T-helper 2 cell treated with Interferon-gamma antibody and Interleukin-4, amounts not matched to agents 5 μg/mL and 100 μg/mL, for 36 hours (primary cell): ENCODE measurements at places on chromosomes 4 and X.

DNA sequence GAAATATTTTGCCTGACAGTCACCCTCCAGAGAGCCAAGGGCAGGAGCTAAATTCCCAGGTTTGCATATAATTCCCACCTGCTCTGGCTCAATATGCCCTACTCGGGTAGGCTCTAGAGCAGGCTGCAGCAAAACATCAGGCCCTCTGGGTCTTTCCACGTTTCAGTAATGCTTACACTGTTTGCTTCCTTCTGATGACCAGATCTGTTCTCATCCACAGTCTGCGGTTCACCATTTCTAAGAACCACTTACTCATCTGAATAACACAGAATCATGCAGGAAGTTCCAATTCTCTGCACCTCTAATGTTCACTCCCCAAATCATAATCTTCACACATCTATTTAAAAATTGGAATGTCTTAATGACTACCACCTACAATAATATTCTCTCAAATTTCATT lies 141.4 kb downstream of the PPP3CA start:
- peak; percentile 61 for DNase-seq

GRCh38 chrX:53682885-53683555 lies 3.5 kb downstream of the HUWE1 start:
- peak; percentile 21 for DNase-seq

DNA sequence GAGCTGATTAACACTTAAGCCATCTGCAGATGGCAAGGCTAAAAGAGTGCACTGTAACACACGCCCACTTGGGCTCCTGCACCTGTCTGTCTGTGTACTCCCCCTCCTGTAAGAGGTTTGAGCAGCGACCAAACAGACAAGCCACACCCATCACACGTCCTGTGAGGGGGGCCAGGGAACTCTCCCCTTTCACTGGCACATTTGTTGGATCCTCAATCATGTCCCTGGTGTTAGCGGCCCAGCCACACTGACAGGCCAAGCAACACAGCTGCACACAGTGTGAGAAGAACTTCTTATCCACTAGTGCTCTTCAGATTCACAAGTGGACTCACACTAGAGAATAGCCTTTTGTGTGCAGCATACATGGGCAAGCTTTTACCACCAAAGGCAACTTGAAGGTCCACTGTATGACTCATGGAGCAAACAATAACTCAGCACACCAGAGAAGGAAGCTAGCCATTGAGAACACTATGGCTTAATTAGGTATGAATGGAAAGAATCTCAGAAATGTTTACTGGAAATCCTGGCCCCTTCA lies 29.1 kb upstream of the UTP14A start:
- no peak for DNase-seq

DNA sequence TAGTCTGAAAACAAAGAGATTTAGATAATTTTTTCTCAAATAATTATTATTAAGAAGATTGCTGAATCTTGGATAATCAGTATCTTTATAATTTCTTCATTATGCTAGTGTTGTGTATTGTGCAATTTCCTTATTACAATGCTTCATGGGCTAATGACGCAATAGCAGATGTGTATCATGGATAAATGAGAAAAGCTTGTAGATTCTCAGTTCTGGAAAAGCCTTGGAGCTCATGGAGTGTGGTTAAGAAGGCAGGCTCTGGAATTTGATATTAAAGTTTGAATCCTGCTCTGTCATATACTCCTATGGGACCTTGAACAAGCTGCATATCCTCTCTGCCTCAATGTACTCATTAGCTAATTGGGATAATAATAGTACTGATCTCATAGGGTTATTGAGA lies 18.9 kb upstream of the CXCL8 start:
- no peak for DNase-seq

DNA sequence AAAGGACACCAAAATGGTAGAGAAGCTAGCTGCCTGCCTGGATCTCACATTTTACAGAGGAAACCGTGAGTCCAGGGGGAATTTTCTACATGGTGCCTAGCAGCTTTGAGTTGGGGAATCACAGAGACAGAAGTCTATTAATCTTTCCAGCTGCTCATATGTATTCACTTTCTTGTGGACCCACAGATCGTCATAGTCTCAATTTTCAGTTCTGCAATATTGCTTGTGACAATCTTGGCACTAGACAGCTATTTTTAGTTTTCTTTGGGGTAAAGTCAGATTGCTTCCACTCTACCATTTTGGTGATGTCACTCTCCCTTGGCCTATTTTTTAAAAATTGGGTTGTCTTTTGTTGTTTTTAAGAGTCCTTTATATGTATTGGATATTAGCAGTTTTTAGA lies 233.4 kb upstream of the STK26 start:
- DNase-seq: no peak

DNA sequence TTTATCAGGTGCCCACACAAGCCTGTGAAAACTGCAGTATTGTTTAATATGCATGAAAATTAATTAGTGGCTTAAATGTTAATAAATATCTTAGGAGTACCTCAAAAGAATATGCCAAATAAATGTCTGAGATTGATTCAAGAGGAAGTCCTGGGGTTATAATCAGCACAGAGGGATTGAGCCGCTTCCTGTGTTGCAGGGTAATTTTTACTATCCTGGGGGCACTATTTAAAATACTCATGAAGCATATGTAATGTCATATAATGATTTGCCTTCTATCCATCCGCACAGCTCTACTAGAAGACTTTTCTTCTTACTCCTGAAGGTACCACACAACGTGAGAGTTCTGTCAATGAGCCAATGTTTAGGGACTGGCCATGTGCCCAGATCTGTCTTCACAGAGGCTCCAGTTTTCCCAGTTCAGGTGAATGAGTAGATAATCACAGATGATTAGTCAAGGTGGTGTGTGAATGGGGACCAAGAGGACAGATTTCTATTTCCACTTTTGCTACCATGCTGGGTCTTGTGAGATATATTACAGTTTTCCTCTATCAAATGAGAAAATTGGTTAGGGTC lies 233.3 kb downstream of the USP46 start:
- no peak for DNase-seq

DNA sequence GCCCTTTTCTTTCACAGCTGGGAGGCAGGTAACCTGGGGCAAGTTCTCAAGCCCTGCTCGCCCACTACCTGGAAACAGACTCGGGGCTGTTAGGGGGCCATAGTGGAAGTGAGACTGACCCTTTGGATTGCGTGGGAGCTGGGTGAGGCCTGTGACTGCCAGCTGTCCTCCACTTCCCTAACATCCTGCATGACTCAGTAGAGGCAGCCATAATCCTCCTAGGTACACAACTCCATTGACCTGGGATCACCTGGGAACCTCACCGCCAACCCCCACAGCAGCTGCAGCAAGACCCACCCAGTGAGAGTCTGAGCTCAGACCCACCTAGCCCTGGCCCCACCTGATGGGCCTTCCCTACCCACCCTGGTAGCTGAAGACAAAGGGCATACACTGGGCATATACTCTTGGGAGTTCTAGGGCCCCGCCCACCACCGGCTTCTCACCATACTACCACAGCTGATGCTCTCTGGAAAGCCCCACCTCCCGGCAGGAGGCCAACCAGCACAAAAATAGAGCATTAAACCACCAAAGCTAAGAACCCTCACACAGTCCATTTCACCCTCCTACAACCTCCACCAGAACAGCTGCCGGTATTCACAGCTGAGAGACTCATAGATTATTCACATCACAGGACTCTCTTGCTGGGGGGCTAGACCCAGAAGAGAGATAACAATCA lies 61.1 kb upstream of the DCTD start:
- peak; percentile 21 for DNase-seq

GRCh38 chr4:127421437-127421836 lies 211.3 kb upstream of the INTU start:
- DNase-seq: no peak

DNA sequence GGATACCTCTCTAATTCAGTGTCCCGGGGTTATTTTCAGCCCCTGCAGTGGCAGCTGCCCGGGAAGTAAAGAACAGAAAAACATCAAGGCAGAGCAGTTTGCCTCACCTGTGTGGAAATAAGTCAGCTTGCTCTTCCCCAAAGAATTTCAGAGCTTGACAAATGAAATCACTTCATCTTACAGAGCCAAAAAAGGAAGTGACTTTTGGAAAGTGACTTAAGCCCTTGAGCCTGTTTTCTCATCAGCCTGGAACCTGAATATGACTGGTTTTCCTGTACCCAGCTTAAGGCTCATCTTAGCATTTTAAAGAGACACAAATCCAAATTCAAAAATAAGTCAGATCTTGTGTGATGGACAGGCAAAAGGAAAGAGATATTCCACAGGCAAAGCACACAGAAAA lies 211.6 kb downstream of the RCHY1 start:
- DNase-seq: no peak

DNA sequence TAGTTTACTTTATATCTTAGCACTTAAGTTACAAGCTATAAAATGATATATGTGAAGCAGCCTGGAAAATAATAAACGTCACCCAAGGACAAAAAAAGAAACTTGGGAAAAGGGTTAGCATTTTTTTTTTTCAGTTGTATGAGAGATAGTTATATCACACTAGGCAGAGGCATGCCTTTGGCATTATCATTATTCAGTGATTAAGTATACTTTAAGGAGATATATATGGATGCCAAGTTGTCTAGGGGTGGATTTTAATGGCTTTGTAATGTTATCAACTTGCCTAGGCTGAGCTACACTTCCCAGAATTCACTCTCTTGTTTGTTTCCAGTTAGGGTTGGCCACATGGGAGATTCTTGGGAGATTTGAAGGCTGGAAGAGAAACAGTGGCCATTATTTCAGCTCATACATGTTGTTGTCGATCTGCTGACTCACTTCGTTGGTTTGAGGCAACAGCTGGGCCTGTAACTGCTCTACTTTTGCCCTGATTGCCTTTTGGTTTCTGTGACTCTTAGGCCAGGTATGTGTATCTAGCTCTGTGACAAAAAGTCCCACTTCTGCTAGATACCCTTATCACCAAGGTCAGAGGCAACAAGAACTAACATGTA lies 11.5 kb upstream of the SRPX start:
- DNase-seq: no peak

- no peak for DNase-seq
These were observed 5.1 kb downstream of the MORF4L2 start for GRCh38 chrX:103681443-103681842.

DNA sequence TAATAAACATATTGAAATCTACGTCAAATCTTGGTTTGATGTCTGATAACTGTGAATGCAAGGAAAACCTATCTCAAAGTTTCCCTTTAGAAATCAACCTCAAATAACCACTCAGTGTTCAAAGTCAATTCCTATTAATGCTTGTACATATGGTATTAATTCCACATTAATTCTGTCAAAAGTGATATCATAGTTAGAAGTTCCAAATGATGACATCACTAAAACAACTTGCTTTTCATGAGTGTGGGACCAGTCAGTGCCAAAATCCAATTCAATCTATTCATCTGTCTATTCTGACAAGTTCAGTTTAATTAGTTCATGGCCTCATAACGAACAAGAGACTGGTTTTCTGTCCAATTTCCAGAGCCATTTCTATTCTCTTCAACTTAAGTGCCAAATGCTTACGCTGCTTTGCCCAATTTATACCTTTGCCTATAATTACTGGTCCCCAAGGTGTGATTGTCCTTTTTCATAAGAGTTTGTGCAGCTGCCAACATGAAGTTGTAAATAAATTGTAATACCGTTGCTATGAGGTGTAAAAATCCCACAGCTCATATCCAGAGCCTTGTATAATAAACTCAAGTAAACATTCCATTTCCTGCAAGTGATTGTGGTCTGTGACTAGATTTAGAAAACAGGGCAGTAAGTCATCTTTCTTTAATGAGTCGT lies 476.2 kb downstream of the RAB28 start:
- DNase-seq: no peak

DNA sequence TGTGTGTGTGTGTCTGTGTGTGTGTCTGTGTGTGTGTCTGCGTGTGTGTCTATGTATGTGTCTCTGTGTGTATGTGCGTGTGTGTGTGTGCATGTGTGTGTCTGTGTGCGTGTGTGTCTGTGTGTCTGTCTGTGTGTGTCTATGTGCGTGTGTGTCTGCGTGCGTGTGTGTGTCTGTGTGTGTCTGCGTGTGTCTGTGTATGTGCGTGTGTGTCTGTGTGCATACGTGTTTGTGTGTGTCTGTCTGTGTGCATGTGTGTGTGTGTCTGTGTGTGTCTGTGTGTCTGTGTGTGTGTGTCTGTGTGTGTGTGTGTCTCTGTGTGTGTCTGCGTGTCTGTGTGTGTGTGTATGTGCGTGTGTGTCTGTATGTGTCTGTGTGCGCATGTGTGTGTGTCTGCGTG lies 35.6 kb downstream of the SLITRK2 start:
- DNase-seq: no peak

DNA sequence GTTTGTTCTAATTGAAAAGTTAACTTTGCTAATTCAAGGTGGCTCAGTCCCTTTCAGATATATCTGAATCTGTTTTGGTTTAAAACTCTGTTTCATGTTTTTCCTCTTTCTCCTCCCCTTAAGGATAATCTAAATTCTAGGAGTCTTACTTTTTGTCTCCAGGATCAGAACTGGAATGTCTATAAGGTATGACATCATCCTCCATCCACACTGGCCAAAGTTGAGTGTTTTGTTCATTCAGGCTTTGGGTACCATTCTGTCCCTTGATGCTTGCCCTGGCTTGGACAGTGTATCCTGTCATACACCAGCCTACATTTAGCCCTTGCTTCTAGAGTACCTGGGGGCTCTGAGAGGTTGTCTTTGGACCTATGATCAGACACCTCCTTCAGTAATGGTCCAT lies 56.8 kb upstream of the ANTXR2 start:
- no peak for DNase-seq

DNA sequence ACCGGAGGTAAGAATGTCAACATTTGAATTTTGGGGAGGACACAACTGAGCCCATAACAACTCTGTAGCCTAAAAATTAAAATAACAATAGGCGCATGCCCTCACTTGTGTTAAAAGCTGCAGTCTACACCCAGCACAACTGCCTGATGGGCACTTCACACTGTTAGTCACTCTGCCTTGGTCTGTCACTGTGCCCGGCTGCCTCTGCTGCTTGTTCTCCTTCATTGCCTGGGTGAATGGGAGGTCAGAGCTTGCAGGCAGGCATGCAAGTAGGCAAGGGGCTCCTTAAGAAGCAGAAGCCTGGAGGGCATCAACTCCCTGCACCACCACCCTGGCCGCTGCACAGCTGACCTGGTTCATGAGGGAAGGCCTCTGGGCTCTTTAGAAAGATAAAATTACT lies 374.8 kb downstream of the MID1IP1 start:
- no peak for DNase-seq
